ENCODE measurements at places on chromosomes 4 and X.

DNA sequence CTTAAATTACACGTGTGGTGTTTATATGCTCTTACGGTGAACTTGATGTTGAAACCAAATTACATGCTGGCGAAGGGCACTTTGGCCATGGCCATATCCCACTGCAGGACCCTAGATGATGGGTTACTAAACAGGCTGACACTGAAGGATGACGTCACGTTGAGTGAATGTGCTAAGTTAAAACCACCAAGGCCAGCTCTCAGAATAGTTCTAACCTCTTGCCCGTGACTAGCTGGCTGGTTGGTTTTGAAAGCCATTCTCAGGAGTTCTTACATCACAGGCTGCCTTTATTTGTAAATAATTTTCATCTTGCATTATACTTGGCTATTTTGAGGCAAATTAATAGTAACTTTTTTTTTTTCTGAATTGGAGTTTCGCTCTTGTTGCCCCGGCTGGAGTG is 41.3 kb upstream of the PHEX start:
- no peak for DNase-seq

GRCh38 chr4:107643021-107643420 is 77.0 kb downstream of the PAPSS1 start:
- DNase-seq: no peak

DNA sequence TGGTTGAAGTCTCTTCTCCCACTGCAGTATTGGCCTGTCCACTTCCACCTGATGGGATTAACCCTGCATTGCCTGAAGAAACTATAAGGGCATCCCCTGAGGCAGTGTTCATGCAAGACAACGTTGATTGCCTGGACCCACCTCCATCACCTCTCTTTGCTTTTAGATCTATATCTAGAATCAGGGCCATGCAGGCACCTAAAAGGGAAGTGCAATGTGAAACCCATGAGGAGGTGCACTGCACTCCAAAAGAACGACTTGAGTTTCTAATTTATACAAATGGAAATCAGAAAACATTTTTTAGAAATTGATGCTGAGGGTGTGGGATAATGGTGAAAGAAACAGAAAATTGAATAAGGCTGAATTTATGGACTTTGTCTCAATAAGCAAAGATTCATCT is 694.4 kb downstream of the TRAM1L1 start:
- no peak for DNase-seq

GRCh38 chr4:67019686-67020437 is 525.4 kb downstream of the CENPC start:
- no peak for DNase-seq

DNA sequence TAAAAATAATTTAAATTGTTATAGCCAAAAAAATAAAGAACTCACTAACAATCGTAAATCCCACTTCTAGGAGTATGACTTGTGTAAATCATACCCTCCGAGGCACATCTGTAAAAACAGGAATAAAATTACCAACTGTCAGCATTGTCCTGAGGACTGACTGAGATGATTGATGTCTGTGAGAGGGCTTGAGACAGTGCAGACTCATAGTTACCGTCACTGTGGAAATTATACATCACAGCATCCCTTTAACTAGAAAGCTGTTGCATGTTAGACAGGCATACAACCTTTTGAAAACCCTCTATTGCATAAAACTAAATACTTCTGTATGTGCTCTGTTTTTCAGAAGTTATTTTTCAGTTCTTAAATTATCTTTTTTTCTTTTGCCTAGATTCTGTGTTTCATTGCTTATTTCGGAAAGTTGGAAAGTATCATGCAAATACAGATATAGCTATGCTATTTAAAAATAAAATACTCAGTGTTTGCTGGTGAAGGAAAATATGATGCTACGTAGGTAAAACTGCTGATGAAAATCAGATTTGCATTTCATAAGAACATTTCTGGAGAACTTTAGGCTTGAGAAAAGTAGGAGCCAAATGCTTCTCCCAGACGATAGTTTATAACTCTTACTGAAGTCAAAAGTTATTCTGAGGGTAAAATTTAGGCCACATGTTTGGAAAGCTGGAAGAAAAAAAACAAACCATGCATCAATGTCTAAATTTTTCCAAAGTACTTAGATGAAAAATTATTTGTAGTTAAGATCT is 13.6 kb upstream of the RBPJ start:
- DNase-seq: no peak

GRCh38 chrX:103726477-103726876 is 15.8 kb downstream of the TMEM31 start:
- no peak for DNase-seq

GRCh38 chr4:108018040-108018883 is 28.6 kb downstream of the HADH start:
- DNase-seq: peak; percentile 84

DNA sequence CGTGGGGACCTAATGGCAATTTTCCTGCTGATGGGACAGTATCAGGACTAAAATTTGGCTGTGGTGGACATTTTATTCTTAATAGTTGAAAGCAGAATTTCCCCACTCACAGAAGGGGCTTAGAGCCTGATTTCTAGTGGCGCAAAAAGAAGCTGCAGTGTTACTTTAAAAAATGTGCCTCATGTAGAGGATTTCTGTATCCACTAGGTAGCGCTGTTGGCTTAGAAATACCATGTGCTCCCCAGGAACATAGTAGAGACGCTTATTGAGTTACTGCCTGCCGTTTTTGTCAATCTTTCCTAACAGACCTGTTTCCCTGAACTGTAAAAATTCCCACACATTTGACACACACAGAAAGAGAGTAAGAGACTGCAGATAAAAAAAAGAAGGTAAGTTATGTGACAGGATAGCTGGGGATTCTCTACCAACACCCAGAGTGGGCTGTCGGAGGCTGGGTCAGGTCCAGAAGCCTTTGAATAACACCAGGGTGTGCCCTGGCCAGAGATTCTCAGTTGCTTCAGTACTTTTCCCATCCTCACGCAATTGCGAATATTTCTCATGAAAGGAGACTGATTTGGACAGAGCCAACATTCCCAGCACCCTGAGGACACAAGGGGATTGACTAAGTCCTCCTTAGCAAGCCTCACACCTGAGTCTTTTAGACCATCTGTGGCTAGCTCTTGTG is 88.4 kb downstream of the ZXDA start:
- peak; percentile 60 for DNase-seq

DNA sequence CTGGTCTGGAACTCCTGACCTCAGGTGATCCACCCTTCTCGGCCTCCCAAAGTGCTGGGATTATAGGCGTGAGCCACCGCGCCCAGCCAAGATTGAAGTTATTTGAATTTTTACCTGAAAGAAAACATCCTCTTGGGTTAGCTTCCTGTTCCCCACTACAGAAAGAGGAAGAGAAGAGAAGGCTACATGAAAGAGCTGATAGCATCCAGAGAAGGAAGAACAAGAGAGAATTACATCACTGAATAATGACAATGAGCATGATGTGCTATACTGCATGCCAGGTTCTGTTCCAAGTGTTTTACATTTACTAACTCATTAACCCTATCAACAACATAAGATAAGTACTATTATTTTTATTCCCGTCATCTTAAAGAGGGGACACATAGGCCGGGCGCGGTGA is 11.5 kb upstream of the TBC1D1 start:
- no peak for DNase-seq

DNA sequence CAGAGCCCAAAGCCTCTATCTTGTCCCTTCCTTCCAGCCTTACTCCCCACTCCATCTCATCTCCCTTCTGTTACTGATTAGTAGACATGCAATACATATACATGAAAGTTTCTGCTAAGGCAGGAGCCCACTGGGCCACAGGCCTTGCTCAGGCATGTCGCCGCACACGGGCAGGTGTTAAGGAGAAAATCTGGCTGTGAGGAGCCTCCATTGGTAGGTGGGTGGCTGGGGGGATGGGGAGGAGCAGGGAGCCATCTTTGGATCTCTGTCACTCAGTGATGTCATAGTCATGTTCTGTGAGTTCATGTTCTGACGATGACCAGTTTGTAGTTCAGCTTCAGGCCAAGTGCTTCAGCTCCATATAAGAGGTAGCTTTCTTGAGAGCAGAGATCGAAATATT is 2.9 kb upstream of the HMGB3 start:
- DNase-seq: no peak

DNA sequence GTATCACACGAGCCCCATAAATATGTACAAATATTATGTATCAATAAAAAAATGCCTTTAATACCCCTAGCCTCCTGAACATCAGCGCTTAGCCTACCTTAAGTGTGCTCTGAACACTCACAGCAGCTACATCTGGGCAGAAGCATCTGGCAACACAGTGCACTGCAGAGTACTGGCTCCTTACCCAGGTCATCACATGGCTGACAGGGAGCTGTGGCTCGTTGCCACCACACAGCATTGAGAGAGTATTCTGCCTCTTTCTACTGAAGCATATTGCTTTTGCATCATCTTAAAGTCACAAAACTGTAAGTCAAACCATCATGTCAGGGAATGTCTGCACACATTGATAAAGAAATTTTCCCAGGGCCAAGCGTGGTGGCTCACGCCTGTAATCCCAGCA is 55.2 kb downstream of the TRIML1 start:
- no peak for DNase-seq

DNA sequence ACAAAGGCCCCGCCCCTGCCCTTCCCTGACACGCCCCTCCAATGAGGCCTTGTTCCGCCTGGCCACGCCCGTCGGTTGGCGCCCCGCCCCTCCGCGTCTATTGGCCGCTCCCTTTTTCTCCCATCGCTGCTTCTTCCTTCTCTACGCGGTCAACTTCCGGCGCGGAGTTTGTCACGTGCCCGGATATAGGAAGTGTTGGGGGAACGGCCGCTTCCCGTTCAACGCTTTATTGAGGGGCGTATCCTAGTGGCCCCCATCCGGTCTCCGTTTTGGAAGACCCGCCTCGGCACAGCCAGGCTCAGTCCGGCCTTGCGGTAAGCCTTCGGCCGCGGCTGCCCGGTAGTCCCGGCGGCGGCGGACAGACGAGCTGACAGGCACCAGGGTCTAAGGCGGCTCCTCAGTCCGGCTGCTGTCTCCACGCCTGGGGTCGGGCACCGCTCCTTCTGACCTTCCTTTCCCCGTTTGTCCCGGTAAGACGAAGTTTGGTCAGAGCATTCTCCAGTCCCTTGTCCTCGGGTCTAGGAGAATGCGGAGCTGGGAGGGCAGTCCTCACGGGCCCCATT is at the start of gene EXOC1:
TSS of gene EXOC1 (plus strand) at position 165 of the 563 bp plus-strand sequence. CDS start 4,676 bp downstream, outside the sequence.
- DNase-seq: peak; percentile 98

- DNase-seq: peak; percentile 70
These were observed 729 bp upstream of the IRF2 start for GRCh38 chr4:184475096-184475461.

DNA sequence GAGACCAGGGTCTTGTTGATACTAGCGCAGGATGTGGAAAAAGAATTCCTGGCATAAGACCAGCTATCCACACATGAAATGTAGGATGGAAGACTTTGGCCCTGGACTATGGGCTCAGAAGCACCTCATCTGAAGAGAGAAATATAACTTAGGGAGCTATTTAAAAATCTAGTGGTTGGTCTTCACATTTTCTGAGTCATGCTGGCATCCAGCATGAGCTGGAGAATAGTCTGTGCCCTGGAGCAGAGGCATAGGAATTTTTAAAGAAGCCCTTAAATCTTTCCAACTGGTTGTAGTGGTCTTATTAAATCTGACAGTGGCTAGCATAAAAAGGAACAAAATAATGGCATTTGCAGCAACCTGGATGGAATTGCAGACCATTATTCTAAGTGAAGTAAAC is 86.3 kb downstream of the SMARCA5 start:
- no peak for DNase-seq

- DNase-seq: no peak
These were observed 51.3 kb upstream of the RELL1 start for GRCh38 chr4:37737466-37737865.

- no peak for DNase-seq
These were observed 103.4 kb downstream of the DDIT4L start for GRCh38 chr4:100086766-100087431.

DNA sequence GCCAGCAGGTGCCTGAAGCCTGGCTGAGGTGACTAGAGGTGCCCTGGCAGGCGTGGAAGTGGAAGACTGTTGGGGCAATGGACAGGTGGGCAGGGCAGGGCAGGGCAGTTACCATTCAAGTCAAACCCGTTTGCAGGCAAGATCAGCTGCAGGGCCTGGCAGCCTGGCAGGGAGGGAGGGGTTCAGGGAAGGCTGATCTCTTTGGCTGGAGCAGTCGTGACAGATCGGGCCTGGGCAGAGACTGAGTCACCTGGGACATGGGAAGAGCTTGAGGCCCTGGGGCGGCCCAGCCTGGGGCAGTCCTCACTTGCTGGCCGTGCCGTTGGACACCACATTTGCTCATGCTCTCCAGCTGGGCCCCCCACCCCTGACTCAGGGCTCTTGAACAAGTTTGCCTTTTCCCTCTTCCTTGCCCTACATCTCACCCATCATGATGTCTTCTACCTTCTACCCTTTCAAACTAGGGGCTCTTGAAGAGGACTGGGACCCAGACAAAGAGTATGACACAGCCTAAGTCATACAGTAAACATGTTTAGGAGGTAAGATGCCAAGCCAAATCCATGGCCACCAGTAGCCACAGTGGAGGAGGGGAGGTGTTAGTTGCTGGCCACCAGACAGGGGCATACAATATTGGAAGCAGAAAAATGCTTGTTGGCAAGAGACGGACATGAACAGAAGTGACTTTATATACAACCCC is 2.0 kb upstream of the ZNF185 start:
- no peak for DNase-seq

- DNase-seq: no peak
These were observed 23.8 kb downstream of the FGFBP1 start for GRCh38 chr4:15914736-15915135.

- DNase-seq: peak; percentile 41
These were observed 11.2 kb upstream of the RNF175 start for GRCh38 chr4:153771046-153771445.

DNA sequence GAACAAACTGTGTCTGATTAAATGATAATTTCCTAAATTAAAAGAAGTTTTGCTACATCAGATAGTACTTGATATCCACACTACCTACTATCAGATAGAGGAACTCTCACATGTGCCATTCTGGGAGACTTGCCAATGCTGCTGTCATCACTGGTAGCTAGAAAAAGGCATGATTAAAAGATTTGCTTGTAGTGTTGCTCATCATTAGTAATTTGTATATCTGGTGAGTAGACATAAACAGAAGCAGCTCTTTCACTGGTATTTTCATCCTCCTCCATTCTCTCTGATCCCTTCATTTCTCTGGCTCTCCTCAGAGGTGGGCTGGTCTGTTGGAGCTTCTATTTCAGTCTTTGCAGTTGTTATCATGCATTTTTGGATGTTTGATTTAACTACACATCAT is 56.0 kb downstream of the SPRY1 start:
- DNase-seq: peak; percentile 77

- no peak for DNase-seq
These were observed 1495.5 kb upstream of the ADGRL3 start for GRCh38 chr4:59704616-59705015.

- no peak for DNase-seq
These were observed 5.3 kb upstream of the MTNR1A start for GRCh38 chr4:186560647-186561046.

DNA sequence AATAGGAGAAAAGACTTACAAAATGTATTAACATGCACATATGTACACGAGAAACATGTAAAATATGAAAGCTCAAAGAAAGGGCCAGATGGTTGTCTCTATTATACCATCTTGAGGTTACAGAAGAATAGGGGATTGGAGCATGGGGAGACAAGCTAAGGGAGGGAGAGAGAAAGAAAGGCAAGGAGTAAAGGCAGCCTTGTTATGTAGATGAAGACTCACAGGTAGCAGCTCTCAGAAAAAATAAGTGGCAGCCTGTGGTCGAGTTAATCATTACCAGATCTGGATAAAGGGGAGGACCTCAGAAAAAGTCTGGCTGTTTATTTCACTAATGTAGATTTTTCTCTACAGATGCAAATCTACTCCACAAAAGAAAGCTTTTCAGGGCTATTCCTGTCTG is 26.6 kb upstream of the PPP1R2C start:
- no peak for DNase-seq

Data from hematopoietic multipotent progenitor cell treated with erythropoietin and hydrocortisone succinate and interleukin-3 and kit ligand, for 8 days (in vitro differentiated cells).